ENCODE measurements at places on chromosomes 16 and 17.

- peak; percentile 53 for DNase-seq
Measured at GRCh38 chr16:3879887-3880564, 487 bp downstream of the CREBBP start.

DNA sequence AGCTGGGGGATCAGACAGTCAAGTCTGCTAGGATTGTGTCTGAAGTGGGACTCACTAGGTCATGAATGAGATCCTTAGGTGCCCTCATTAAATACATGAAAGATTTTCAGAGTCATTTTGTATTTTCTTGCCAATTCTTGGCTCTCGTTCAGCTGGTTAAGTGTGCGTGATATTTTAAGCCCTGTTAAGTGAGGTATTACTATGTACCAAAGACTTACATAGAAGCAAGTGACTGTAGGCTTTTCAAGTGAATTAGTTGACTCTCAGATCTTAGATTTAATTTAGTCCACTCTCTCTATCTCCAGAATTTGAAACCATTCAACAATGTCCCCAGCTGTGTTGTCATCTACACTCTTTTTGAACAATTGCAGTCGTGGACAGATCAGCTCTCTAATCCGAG, 219.4 kb downstream of the FOXL1 start:
- DNase-seq = no peak

- DNase-seq = peak; percentile 67
Measured at GRCh38 chr16:74813109-74813641, 38.6 kb upstream of the FA2H start.

DNA sequence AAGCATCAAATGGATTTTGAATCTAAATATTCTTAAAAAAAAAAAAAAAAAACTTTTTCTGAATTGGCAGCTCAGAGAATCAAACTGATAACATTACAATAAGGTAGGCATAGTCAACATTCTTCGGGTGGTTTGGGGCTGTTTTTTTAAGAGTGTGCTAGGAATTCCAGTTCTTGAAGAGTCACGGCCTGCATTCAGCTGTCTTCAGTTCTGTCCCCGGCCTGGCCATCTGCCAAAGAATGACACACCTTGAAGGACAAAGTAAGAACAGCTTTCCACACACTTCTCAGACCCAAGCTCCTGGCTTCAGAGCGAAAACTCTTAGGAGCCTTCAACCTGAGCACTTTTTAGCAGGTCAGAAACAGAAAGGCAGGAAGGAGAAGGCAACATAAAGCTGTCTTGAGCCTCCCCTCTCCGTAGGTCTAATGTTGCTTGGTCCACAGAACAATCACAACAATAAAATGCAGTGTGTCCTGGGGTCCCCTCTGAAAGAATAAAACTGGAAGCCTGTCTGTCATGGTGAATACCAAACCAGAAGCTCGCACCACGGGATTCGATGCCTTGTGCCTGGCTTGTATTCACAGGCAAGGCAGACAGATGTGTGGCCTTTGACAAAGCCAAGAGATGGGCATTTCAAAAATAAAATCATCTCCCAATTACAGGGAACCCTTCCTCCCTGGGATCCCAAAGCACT, 524.4 kb upstream of the ZFHX3 start:
- DNase-seq = peak; percentile 38

GRCh38 chr16:13936155-13936554, 16.2 kb downstream of the ERCC4 start:
- DNase-seq = no peak

GRCh38 chr16:87765473-87765775, 362 bp downstream of the KLHDC4 start:
- peak; percentile 12 for DNase-seq

GRCh38 chr16:6193718-6194117, 1096.1 kb upstream of the EEF2KMT start:
- DNase-seq = peak; percentile 56

- peak; percentile 77 for DNase-seq
Measured at GRCh38 chr16:50152807-50153595, at the start of gene TENT4B. Gene TENT4B, plus strand, starts transcription at chr16:50153306. Its CDS starts 316 bp downstream, at chr16:50153622.

GRCh38 chr16:76518781-76519180, 241.6 kb downstream of the CNTNAP4 start:
- DNase-seq = no peak

DNA sequence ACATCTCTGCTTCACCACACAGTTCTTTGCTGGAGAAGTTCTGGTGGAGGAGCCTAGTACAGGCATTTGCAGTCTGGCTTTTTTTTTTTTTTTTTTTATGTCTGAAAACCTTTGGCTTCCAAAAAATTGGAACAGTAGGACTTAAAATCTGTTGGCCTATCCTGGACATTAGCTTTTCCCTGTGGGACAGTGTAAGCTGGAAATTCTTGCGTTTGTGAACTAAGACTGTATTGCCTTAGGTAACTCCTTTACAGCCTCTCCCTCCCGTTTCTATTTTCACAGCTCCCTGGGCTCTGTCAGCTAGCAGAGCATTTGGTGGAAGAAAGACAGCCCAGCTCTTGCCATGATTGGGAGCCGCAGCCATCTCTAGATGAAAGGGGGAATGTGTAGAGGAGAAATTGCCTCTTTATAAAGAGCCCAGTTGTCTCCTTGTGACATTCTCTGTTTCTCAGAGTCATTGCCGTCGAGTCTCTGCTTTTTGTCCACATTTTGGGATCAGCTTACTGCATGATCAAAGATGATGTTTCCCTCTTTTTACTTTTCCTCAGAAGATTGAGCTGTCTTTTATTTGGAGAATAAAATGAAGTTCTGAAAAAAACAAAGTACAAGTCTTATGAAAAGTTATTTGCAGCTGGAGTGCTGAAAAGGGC, 227.5 kb downstream of the SPECC1 start:
- DNase-seq = no peak

GRCh38 chr16:86700046-86700945, 121.9 kb downstream of the FOXL1 start:
- no peak for DNase-seq

DNA sequence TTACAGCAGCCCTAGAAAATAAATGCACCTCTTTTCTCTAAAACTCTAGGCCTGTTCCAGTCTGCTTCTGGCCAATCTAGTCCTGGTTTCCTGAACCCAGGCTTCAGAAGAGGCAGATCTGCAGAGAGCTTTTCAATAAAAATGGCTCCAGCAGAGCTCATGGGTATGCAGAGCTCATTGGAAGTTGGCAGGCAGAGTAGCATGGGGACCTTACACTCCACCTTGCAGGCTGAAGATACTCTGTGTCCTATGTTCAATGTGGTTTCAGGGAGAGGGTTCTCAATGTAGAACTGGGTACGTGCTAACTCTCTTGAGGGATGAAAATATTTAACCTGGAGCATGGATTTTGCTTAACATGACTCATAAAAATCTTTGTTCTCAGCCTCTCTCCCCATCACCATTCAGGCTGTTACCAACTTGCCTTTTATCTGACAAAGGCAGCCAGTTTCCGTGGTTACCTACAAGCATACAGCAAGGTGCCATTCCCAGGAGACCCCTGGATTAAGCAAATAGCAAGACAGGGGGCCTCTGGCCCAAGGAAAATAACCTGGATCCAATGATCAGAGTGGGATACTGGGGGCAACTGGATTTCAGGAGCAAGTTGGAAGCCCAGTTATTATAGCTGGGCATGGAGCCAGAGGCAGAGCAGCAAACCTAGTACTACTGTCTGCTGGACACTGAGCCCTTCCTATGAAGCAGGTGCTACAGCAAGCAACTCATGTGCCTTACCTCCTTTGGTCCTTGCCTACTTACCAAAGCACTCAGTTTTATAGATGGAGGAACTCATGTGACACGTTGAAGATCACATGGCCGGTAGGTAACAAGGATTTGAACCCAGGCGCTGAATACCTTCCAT, 98.2 kb upstream of the DHX40 start:
- no peak for DNase-seq

DNA sequence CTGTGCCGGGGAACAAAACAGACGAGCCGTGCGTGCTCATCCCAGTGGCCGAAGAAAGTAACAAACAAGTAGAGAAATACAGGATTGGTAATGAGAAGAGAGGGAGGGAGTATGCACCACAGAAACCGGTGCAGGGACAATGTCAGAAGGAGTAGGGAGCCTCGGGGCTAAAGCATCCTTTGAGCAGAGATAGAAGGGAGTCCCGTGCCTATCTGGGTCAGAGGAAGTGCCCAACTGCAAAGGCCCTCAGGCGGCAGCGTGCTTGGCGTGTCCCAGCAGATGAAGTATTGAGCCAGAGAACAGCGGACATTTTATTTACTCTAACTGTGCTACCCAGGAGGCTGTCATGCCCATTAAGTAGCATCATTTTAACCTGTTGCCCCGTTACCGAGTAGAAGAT, 114.9 kb upstream of the CACNG5 start:
- no peak for DNase-seq

- DNase-seq = peak; percentile 34
Measured at GRCh38 chr17:72128039-72128438, 7.2 kb downstream of the SOX9 start.

GRCh38 chr17:40180694-40181093, 3.4 kb downstream of the RAPGEFL1 start:
- DNase-seq = no peak

GRCh38 chr17:6903326-6903900, 71.9 kb upstream of the TEKT1 start:
- DNase-seq = no peak

DNA sequence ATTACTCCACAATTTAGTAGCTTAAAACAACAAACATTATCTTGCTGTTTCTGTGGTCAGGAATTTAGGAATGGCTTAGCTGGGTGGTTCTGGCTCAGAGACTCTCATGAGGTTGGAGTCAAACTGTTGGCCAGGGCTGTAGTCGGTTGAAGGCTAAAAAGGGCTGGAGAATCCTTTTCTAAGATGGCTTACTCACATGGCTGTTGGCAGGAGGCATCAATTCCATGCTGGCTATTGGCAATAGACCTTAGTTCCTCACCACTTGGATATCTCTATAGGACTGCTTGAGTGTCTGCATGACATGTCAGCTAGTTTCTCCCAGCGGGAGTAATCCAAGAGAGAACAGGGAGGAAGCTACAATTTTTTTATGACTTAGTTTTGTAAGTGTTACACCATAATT, 6.6 kb upstream of the EFCAB13 start:
- DNase-seq = no peak

- no peak for DNase-seq
Measured at GRCh38 chr17:76239538-76240274, 587 bp downstream of the RNF157 start.

- no peak for DNase-seq
Measured at GRCh38 chr16:75203667-75204409, 3.1 kb downstream of the CTRB2 start.

- no peak for DNase-seq
Measured at GRCh38 chr16:340370-341091, 12.0 kb downstream of the AXIN1 start.

DNA sequence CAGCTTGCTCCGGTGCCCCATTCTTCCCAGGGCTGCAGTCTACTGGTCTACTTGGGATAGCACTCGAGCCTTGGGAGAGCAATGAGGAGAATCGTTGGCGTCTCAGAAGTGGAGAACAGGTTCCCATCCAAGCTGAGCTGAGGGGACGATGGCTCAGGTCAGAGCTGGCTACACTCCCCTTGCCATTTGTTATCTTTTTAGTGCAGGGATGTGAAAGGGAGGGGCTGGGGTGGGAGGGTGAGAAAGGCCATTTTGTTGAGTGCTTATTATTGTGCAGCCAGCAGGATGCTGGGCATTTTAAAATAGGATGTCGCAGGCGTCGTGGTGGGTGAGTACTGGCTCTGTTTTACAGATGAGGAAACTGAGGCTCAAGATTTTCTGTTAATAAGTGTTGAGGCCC, 410.8 kb downstream of the SNX29 start:
- DNase-seq = no peak

GRCh38 chr17:33014751-33015150, 23.1 kb downstream of the SPACA3 start:
- DNase-seq = no peak

- DNase-seq = no peak
Measured at GRCh38 chr16:50542703-50543102, 5.5 kb upstream of the NKD1 start.

GRCh38 chr17:42027590-42027889, 7.7 kb downstream of the NKIRAS2 start:
- no peak for DNase-seq

DNA sequence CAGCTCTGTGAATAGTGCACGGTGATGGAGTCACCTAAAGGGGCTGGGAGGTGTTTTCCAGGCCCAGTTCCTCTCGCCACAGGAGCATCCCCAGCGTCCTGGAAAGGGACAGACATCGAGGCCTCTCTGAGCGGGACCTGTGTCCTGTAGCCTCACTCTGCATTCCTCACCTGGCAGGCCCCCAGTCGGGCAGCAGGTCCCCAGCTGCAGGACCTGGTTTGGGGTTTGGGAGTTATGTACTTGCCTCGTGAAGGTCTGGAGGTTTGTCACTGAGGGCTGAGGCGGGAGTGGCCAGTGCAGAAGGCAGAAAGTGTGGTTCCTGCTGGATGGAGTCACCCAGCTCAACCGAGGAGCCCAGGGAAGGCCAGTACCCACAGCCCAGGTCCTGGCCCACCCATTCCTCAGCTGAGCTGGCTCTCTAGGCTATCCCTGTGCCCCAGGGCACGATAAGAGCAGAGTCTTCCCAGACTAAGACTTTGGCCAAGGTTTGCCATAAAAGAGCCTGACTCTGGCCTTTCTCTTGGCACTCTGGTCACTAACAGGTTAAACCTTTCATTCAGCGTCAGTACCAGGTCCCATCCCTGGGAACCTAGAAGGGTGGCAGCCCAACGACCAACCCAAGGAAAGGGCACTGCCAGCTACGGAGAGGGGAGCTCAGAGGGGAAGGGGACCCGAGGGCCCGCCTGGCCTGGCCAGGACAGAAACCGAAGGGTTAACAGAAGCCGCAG, 24.4 kb downstream of the TBX4 start:
- DNase-seq = no peak

GRCh38 chr16:55672471-55672870, 16.7 kb downstream of the SLC6A2 start:
- DNase-seq = peak; percentile 70

- DNase-seq = no peak
Measured at GRCh38 chr17:67819722-67820121, 5.6 kb upstream of the BPTF start.

DNA sequence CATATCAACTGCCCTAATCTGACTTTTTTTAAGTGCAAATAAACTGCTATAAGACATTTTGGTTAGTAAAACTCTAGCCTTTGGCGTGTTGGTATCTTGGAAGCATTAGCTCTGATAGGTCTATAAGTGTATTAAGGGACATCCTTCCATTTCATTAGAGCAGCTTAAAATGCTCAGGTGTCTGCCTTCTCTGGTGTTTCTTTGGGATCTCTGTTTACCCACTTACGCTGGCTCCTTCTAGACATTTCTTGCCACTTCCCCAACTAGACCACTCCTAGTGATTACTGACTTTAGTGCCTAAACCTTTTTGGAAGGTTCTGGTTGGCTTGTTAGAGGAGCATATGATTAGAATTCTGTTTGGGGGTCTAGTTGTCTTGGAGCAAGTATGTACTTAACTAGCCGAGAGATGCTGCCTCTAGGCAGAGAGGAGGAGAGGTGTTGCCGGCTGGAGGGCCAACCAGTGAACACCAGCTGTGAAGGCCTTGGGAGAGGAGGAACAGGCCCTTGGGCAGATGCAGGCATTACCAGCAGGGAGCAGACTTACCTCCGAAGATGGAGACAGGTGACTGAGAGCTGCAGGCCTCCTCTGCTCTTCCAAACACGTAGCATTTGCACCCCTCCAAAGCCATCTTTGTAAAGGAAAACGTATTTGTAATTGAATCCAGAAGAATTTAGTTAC, 15.2 kb upstream of the CLEC18C start:
- DNase-seq = no peak

All from M059J (cell line).